ENCODE measurements at places on chromosomes 3 and 15.
A peak's percentile ranks its signal among the peaks of the same experiment; 100 is the strongest.

DNA sequence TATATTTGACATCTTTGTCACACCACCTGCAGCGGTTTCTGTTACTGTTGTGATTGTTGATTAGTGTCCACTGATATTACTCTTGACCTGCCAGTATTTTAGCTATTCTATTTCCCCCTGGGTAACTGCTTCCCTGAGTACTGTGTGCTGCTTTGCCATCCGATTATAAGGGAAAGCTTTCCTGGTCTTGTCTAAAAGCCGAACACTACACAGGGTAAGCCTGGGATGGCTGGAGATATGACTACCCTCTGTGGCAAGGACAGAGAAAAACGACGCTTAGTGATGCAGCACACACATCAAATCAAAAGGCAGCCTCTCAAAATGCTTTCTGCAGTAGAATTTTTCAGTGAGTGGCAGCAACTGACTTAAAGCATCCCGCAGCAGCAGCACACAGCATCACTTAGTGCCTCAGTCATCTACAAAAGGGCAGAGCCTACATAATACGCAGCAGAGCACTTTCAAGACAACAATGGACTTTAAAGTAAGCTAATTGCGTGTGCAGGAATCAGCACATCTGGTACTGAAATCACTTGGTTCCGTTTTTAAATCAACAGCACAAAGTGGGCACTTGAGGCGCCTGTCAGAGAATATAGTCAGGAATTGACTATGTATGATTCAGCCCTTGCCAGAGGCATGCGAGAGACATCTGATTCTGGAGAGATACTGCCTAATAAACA, 656.3 kb upstream of the TGFBR2 start:
- DNase-seq, result peak; percentile 9

- DNase-seq, result no peak
These were observed 7.0 kb downstream of the TLR9 start for GRCh38 chr3:52218454-52218853.

DNA sequence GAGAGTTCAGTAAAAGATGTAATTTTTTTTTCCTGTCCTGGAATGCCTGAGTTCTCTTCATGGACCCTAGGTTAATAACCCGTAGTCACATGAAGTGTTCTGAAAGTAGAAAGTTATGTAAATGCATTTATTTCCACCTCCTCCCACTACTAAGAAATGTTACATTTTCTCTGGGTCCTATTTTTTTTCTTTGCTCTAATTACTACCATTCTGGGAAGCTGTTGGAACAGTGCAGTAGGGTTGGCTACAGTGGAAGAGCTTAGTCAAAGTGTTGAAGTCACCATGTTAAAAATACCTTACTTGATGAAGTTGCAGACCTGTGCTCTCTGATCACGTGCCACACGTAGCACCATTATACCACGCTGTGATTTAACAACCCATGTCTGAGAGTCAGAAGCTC, 153.8 kb upstream of the TSC22D2 start:
- DNase-seq, result no peak

- DNase-seq, result peak; percentile 81
These were observed 38.5 kb downstream of the IDH2 start for GRCh38 chr15:90063770-90064247.

DNA sequence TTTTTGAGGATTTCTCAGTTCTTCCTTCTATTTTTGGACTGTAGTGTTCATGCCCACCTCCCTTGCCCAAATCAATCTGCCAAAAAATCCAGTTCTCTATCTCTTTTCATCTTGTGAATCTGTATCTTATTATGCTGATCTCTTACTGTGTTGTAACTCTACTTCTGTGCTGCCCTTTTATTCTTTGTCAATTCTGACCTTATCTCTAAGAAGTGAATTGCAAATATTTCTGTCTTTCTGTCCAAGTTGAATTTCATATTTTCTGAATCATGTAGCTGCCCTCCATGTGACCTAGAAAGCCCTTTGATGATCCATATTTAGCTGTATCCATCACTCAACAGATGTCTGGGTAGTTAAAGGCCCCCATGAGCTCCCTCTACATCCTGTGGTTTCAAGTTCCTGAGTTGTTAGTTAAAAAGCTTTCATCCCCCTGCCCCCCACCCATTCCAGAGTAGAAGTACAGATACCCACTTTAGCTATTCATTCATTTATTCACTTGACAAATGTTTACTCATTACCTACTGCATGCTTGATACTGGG, 33.6 kb upstream of the ETV5 start:
- no peak for DNase-seq

DNA sequence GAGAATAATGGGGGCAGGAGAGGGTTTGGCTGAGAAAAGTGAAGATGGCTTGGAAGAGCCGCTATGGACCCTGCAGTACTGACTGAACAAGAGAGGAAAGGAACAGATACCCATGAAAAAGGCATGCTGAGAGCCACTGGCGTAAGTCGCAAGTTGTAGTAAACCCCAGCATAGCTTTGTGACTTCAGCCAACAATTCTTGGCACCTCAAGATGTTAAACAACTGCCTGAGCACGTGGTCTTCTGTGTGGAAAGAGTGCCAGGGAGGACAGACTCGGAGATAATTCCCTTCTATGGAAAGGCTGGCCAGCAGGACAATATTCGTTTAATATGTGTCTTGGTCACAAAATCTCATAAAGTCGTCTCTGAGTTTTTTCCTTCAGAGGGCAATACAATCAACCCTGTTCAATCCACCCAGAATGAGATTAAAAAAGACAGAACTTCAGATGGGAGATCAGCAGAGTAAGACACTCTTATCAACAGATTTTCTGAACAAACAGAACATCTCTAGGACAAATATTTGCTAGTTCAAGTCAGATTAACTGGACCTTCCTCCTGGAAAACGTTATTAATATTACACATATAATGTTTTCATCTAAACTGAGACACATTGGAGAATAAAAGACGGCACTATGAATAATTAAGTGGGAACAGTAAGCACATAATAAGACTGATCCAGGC, 49.2 kb downstream of the NEK10 start:
- DNase-seq, result no peak

- no peak for DNase-seq
These were observed 187.1 kb downstream of the ALCAM start for GRCh38 chr3:105553851-105554250.

- no peak for DNase-seq
These were observed 39.3 kb downstream of the NKIRAS1 start for GRCh38 chr3:23877329-23877980.
